ENCODE measurements at places on chromosomes 16 and 17.

- peak; percentile 34 for DNase-seq
These were observed 29.4 kb downstream of the HMOX2 start for GRCh38 chr16:4505356-4506147.

- no peak for DNase-seq
These were observed 677 bp upstream of the ZNHIT3 start for GRCh38 chr17:36485805-36486203.

DNA sequence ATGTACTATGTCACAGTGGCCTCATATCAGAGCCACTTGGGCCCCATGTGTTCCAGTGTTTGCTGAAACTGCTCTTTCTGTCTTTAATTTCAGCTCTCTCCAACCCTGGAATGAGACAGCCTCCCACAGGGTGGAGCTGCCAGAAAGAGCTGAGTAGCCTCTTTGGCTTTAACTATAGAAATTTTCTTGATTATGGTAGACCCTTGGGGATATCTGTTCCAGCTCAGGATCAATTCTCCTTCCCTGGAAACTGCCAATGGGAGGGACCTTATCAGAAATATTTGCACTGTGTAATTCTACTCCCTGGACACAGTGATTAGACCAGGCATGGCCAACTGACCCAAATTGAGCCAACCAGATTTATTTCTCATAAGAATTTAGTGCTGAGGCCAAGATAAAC is 39.0 kb upstream of the KDM8 start:
- DNase-seq, result no peak

DNA sequence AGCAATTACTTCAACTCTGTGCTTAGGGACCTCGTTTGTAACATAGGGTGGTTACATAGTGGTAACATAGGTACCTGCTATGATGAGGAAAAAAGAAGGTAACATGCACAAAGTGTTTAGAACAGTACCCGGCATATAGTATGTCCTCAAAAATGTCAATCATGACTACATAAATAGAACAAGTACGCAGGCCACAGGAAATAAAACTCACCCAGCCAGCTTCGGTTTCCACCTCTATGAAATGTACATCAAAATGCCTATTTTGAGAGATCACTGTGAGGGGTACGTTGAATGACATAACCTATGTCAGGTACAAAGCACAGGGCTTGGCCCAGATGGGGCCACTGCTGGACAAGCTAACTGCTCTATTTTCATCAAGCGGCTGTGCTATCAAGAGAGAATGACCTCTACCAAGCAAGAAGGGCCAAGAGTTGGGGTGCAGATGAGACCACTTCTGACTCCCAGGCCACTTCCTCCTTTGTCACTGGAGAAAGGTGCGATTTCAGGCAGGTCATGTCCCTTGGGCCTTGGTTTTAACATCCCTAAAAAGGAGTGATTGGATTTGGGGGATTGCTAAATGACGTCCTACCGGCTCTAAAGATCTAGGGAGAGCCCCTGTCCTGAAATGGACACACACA is 45.4 kb downstream of the WSB1 start:
- no peak for DNase-seq

DNA sequence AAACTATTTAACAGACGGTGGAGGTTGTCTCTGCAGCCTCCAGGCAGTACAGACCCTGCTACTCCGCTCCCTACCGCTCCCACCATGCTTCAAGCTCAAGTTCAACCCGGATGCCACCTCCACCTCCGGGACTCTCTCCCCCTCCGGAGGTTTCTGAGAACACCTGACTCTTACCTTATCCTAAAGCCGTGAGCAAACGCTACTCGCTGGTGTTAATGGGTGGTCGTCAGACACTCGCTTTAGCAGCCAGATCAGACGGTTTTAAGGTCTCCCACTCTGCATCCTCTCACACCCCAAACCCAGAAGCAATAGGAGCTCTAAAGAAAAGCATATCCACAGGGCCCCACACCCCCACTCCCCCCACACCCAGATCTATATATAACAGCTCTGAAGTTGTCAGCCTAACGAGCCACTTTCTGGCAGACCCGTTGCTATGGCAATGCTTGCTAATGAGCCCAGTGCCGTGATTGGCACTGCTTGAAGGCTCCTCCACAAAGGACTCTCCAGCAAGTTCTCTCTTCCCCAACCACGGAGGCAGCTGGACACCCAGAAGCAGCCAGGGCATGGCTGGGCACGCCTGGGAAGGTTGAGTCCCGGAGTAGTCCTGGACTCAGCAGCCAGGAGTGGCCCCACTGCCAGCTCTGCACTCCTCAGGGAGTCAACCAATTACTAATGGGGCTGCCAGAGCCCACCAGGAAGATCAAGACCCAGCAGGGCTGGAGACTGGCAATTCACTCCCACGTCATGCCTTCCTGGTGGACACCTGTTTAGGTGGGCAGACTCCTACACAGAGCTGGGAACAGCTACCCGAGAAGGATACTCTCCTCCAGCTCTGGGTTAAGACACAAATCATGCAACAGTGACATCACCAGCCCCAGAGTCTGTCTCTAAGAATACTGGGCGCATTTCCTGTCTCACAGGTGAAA is 121.2 kb upstream of the RCVRN start:
- DNase-seq, result no peak

GRCh38 chr16:4369007-4369733 is 2.5 kb upstream of the VASN start:
- DNase-seq, result no peak

DNA sequence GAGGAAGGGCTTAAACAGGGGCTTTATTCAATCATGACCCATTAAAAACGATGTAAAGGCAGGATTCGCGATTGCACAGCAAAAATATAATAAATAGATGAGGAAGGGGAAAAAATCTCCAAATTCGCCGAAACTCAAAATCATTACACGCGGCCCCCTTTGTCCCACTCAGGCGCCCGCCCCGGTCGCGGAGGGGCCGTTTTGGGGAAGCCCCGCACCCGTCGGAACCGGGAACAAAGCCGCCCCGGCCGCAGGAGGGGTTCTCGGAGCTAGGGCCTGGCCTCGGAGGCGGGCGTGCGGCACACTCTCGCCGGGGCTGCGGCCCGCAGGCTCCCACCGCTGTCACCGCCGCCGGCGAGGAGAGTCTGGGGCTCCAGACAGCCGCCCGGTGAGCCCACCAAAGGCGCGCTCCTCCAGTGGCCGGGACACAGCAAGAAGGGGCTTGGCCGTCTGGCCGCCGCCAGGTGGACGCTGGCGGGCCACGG is 521 bp downstream of the C16orf87 start:
- peak; percentile 11 for DNase-seq

GRCh38 chr17:18025241-18025944 is 13.6 kb downstream of the ATPAF2 start:
- DNase-seq, result no peak

- no peak for DNase-seq
These were observed 165.1 kb downstream of the CHD9 start for GRCh38 chr16:53219795-53220454.

- no peak for DNase-seq
These were observed 13.5 kb downstream of the TBCD start for GRCh38 chr17:82765371-82765770.

DNA sequence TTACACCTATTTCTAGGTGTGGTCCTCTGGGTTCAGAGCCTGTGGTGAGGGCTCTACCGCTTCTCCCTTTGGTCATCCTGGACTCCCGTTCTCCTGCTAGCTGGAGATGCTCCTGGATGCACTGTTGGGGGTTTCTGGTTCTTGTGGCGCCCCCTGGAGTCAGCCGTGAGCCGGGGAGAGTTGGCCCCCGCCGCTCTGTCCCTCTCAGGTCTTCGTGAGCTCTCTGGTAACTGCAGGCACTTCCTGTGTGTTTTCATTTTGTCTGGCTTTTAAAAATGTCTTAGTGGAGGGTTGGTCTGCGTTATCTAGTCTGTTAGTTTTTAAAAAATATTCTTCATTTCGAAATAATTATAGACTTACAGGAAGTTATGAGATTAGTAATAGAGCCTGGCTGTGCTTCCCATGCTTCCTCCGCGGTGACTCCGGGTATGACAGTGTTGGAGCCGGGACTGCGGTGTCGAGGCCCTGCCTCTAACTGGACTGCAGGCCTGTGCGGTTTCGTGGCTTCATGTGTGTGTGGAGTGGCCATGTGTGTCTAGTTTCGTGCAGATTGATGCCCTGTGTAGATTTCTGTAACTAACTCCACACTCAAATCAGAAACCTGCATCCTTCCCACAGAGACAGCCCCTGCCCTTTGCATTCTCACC is 78.0 kb upstream of the ZNF750 start:
- DNase-seq, result no peak

- DNase-seq, result no peak
These were observed 482.6 kb upstream of the ERCC4 start for GRCh38 chr16:13437413-13437795.

DNA sequence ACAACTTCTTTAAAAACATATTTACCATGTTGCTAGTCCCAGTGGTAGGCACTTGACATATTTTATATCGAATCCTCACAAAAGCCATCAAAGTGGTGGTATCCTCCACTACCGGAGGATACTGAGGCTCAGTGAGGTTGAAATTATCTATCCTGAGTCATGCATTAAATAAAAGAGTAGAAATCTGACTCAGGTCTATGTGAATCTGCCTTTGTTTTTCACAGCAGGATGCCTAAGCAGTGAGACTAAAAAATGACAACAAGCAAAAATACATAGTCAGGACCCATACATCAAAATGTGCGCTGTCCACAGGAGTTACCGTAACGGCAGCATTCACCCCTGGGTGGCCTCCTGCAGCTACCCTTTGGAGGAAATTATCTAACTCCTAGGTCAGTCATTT is 17.7 kb downstream of the BRD7 start:
- no peak for DNase-seq

- no peak for DNase-seq
These were observed 321.4 kb upstream of the TNRC6C start for GRCh38 chr17:77636835-77637817.

Measured in activated CD8-positive, alpha-beta memory T cell treated with anti-CD3 and anti-CD28 coated beads for 4 hours (primary cell).